ENCODE measurements at places on chromosomes 13 and 19.
A peak's percentile ranks its signal among the peaks of the same experiment; 100 is the strongest.

- no peak for DNase-seq
Measured at GRCh38 chr13:73336773-73337172, 278.0 kb downstream of the KLF5 start.

DNA sequence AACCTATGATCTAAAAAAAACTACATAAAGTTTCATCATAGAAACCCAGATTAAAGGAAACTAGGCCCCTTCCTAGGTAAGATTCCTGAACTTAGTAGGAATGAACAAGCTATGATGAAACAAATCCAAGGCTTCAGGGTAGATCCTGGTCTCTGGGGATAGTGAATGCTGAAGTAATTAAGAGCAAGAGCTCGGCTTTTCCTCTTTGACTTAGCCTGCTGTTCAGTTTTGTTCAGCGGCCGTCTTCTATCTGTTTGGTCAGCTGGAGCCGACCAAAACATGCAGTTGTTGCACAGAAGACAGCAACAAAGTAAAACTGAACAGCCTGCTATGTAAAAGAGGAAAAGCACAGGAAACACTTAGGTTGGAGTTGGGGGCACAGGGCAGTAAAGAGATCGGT, 44.1 kb upstream of the RFXAP start:
- DNase-seq = no peak

- no peak for DNase-seq
Measured at GRCh38 chr19:36207605-36208252, 6.7 kb downstream of the ZNF565 start.

DNA sequence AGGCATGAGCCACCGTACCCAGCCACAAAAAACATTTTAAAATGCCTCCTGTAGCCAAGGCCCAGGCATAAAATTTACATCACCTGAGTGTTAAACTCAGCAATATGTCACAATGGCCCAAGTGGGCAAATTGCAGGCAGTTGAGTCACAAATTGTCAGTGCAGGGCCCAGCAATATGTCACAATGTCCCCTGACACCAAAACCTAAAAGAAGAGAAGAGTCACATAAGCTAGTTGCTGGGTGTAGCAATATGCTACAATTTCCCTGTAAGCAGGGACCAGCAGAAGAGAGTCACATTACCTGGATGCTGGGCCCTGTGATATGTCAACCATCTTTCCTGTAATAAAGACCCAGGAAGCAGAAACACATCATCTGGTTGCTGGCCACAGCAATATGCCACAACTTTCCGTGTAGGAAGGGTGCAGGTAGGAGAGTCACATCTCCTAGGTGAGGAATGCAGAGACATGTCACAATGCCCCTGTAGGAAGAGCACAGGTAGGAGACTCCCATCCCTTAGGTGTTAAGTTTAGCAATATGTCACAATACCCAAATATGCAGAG, 136.0 kb upstream of the ZNF91 start:
- DNase-seq = no peak

DNA sequence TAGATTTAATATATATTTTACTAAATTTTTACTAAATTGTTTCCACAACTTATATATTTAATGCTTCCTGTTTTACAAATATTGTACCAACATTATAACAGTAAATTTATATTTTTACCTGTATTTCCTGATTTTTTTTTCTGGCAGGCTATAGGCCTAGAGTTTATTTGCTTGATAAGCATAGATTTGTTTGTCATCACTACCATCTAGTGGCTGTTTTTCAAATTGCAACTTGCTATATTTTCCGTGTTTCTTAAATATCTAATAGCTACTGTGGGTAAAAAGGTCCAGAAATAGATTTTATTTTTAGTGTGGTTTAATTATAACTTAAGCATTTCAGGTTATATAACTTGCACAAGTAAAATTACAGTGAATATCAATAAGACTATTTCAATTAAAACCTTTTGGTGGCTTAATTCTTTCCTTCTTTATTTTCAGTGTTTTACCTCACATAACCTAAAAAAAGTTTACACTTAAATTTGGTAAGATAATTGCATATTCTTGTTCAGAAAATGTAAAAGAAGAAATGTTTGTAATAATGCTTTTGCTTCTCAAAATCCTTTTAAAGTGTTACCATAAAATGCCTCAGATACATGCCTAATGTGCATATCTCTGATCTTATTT, 60.6 kb downstream of the NDFIP2 start:
- DNase-seq = peak; percentile 68

DNA sequence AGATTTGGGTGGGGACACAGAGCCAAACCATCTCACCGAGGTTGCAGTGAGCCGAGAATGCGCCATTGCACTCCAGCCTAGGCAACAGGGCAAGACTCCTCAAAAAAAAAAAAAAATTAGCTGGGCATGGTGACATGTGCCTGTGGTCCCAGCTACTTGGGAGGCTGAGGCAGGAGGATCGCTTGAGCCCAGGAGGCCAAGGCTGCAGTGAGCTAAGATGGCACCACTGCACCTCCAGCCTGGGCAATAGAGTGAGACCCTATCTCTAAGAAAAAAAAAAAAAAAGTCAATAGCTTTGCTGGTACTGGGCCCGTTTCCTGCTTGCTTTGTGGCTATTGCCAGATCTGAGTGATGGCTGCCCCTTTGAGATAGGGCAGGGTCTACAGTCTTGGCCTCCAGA, 13.1 kb downstream of the ACP7 start:
- DNase-seq = no peak

DNA sequence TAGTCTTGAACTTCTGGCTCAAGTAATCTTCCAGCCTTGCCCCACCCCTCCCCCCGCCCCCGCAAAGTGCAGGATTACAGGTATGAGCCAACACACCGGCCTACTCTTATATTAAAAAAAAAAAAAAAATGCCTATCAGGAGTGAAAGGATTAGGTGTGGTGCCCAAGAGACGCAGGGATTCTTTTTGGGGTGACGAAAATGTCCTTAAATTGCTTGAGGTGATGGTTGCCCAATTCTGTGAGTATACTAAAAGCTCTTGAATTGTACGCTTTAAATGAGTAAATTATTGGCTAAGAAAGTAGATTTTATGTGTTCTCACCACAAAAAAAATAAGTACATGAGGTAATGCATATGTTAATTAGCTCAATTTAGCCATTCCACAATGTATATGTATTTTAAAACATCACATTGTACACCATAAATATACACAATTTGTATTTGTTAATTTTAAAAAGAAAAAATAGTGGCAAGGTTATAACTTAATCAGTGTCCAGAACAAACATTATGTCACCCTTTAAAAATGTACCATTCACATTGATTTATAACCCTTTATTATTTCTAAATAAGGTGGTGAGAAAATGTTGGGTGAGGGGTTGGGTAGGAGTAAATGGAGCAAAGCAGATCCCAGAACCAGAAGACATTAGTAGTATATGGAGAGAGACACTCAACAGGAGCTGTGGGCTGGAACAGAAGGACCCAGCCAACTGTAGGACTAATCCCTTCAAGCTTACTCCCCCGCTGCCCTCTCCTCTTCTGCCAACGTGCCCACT, 3.9 kb downstream of the IGSF23 start:
- no peak for DNase-seq

DNA sequence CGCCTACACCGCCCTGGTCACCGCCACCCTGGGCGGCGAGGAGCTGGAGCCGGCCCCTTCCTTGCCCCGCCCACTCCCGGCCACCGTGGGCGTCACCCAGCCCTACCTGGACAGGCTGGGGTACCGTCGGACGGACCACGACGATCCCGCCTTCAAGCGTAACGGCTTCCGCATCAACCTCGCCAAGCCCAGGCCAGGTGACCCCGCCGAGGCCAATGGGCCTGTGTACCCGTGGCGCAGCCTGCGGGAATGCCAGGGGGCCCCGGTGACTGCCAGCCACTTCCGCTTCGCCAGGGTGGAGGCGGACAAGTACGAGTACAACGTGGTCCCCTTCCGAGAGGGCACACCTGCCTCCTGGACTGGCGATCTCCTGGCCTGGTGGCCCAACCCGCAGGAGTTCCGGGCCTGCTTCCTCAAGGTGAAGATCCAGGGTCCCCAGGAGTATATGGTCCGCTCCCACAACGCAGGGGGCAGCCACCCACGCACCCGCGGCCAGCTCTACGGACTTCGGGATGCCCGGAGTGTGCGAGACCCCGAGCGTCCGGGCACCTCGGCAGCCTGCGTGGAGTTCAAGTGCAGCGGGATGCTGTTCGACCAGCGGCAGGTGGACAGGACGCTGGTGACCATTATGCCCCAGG, 7.0 kb downstream of the CILP2 start:
- DNase-seq = no peak

DNA sequence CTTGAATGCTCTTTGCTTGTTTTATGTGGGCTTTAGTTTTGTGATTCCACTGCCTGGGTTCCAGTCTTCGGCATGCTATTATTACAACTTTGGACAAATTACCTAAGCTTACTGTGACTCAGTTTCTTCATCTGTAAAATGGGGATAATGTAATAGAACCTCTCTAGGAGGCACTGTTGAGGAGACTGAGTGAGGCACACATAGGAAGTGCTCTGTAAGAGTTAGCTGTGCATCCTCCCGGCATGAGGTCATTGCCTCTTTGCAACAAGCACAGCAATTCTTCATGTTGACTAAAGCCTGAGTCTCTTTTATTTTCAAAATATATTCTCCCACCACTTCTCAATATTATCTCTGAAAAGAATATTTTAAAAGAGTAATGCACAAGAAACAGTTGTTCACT, 227.4 kb downstream of the DLEU7 start:
- no peak for DNase-seq

DNA sequence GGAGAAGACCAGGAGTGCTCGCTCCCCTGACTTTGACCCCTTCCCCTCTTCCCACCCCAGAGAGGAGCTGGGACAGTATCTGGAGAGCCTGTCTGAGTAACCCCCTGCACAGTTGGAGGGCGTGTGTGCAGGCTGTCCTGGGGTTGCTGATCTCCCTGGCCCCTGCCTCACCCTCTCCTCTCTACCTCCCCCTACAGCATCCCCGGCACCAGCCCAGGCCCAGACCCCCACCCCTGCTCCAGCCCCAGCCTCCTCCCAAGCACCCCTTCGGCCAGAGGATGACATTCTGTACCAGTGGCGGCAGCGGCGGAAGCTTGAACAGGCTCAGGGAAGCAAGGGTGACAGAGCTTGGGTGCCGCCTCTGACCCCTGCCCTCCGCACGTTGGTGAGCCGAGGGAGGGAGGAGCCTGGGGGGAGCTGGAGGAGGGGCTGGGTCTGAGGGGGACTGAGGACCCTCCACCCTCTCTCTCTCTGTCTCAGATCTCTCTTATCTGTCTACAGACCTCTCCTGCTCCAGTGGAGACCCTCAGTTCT, 8.7 kb downstream of the PROSER3 start:
- DNase-seq = no peak

DNA sequence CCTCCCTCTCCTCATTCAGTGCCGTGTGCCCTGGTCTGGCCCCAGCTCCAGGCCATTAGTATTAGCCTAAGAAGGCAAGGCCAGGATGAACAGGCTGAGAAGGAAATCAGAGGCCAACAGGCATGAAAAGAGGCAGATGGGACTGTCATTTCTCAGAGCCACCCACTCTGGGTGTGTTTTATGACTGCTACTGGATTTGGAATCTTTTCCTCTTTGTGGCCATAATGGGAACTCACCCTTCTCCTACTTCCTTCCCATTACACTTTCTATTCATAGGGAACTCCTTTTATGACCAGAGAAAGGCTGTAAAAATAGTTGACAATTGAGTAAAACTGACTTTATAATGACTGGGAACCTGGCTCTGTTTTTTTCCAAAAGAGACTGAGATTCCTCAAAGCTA, 17.7 kb downstream of the CEACAM8 start:
- DNase-seq = no peak

DNA sequence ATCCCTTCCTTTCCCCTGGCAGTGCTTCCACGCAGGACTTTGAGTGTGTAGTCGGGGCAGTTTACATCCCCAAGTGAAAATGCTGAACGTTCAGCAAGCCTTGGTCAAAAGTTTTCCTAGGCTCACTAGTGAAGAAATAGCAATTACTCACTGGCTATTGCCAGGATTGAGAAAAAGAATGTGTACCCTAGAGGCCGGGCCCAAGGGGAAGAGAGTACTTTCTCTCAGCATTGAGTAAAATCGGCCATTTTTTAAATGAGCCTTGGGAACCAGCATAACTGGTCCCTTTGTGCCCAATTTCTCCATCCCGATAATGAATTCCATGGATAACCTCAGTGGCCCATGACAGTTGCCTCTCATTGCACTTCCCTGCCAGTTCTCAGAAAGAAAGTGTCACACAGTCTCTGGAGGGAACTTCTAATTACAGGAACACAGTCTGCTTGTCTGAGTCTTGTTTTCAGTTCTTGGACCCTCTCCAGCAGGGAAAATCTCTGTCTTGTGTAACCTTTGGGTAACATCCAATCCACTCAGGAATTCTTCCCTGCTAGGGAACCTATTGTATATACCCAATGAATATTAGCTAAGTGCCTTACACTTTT, 7.3 kb upstream of the OR7D2 start:
- DNase-seq = no peak

DNA sequence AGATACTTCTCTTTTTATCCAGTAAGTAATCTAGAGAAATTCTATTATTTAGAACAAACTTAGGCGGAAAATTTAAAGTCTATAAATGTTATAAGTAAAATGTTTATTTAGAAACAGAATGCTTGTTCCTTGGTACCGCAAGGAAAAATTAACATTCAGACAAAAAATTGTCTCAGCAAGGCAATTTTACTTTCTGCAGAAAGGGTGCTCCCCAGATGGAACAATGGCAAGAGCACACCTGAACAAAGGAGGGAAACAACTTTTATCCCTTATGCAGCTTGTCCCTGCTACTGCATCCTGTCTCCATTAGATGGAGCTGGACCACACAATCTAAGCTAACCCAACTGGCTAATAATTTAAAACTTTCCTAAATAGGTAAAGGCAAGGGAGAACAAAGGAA, 6.5 kb upstream of the ZNF708 start:
- DNase-seq = no peak

DNA sequence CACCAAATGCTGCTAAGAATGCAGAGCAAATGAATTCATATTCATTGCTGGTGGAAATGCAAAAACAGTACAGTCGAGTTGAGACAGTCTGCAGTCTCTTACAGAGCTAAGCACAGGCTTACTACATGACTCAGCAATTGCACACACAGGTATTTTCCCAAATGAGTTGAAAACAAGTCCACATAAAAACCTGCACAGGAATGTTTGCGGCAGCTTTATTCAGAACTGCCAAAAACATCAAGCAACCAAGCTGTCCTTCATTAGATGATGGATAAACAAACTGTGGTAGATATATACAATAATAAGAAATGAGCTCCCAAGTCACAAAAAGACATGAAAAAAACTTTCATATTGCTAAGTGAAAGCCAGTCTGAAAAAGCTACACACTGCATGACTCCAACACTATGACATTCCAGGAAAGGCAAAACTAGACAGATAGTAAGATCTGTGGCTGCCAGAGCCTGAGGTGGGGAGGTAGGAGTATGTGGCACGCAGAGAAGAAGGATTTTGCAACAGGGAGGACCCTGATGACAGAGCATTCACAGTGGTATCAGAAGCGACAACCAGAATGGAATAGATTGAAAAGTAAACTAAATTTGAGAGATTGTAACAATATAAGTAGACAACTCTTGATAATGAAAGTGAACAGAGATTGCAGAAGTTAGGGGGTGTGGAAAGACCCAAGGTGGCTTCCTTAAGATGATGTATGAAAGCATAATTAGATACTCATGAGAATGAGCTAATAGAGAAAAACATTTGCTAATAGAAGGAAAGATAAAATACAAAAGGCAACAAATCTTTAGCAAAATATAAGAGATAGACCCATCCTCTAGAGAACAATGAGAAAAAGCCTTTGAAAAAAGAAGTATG, 52.7 kb downstream of the TSC22D1 start:
- no peak for DNase-seq

- DNase-seq = peak; percentile 79
Measured at GRCh38 chr19:45677351-45678230, 9.6 kb downstream of the GIPR start.
